GM12878 (cell line): ENCODE measurements at places on chromosomes 12 and 14.

DNA sequence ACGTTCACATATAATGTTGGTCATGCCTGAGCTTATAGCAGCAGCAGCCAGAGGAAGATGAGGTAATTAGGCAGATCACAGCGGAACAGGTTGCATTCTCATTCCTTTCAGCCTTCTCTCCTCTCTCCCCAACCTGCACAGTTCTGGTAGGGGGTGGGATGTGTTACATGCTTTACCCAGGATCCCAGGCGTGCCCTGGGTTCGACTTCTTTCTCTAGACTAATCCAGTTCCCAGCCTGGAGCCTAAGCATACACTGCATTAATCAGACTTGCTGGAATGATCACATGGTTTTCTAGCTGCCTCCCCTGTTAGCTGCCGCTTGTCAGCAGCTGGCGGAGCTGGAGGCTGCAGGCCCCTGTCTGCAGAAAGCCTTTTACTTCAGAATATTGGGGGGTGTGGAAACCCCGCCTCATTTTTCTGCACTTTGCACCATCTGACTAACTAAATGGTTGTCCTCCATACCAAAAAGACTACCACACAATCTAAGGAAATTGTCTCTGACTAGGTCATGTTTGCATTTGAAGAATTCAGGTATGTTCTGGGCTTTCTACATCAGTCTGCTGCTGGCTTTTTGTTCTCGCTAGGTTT lies 46.0 kb upstream of the EVL start:
- DNase-seq = no peak

DNA sequence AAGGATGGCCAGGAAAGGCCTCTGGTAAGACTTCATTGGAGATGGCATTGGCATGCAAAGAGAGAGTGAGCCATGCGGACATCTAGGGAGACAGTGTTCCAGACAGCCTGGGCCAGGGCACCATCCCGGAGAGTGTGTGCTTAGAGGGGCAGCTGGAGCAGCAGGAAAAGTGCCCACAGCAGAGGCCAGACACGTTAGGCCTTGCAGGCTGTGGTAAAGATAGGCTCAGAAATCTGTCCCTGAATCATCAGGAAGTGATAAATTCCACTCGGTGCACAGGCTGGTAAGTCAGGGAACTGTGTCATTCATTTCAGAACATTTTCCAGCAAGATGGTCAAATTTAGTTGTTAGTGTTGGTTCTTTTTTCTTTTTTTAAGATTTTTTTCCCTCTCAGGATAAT lies 8.8 kb downstream of the GALNT16 start:
- no peak for DNase-seq

- DNase-seq = no peak
Measured at GRCh38 chr12:123614531-123614930, 12.6 kb downstream of the DDX55 start.

- DNase-seq = no peak
Measured at GRCh38 chr12:76719171-76720041, 44.5 kb upstream of the ZDHHC17 start.

GRCh38 chr14:59337141-59337611 lies 128.0 kb downstream of the GPR135 start:
- no peak for DNase-seq

DNA sequence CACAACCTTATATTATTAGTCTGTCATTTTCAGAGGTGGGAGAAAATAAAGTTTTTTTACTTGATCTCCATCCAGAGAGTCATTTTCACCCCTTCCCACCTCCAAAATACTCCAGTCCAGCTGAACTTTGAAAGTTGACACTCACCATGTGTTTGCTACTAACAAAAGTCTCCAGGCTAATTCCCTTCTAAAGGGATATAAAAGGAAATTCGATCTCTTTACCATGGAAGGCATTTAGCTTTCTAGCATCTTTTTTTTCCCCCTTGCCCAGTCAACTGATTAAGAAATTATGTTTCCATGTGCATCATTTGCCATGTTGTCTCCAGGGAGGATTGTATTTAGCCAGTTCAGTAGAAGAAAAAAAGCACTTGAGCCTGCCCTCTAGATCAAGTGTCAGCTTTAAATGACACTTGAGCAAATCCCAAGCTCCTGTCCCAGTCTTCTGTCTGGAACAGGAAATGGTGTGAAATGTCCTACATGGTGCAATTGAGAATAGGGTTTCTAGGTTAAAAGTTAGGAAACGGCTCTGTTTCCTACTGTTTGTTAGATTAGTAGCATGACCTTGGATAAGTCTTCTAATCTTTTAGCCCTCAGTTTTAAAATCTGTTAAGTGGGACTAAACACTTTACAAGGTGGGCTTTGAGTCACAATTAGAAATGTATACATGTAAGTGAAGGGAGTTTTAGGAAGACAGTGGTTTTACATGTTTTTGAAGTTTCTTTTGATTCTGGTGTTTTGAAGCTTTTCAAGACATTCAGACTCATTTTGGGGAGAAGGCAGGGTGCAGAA lies 67.2 kb downstream of the GNS start:
- DNase-seq = no peak

- DNase-seq = no peak
Measured at GRCh38 chr12:28149279-28149678, 41.0 kb upstream of the CCDC91 start.

GRCh38 chr14:104227806-104228205 lies 89.4 kb downstream of the KIF26A start:
- DNase-seq = no peak

DNA sequence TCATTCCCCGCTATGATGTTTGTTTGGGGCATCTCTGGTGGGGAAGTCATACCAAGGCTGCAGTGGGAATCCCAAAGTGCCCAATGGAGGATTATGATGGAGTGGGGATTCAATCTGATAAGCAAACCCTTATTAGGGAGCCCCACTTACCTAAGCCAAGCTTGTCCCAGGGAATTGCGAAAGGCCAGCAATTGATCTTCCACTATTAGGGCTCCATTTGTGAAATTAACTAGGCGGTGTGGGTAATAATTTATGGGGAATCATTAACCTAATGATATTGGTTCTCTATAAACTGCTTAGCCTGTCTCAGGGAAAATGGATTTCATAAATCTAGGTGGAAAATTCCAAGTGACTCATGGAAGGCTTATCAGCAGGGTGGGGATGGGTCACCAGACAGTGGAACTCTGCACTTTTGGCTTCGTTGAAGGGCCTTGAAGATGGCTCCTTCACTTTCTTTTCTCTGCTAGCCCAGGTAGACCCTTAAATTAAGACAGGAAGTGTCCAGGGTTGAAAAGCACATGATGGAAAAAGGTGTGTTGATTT lies 113.0 kb upstream of the WSCD2 start:
- no peak for DNase-seq

GRCh38 chr14:77920312-77920711 lies 120.4 kb downstream of the ADCK1 start:
- DNase-seq = no peak

- DNase-seq = no peak
Measured at GRCh38 chr14:47220096-47220495, 455.3 kb downstream of the MDGA2 start.

DNA sequence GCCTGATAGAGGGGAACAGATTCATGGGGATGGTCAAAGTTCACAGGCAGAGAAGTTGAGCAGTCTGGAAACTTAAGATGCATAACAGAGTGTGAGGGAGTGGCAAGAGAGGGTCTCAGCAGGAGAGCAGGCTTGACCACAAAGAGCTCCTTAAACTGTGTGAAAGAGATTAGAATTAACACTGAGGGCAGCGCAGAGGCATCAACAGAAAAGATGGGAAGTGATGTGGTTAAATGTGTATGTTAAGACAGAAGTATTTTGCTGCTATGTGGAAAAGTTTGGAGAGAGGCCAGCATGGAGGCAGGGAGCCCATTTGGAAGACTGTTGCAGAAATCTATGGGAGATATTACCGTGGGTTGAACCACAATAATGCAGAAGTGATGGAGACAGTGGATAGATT lies 122.7 kb upstream of the LMNTD1 start:
- DNase-seq = no peak

DNA sequence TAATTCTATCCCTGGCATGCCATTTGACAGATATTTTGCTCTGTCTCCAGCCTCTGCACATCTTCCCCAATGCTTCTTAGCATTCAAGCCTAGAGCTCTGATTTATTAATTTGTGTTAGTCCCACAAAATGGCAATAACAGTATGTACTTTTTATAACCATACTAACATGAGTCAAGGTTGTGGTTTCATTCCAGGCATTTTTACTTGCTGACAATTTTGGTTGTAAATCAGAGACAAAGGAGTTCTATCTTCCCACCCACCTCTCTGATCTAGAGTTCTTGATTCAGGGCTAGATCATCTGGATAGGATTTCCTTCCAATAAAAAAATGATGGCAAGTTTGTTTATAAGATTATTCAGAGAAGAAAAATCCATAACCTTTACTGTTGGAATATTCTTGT lies 18.5 kb upstream of the CISTR start:
- no peak for DNase-seq

GRCh38 chr12:52199294-52199919 lies 7.6 kb upstream of the KRT80 start:
- no peak for DNase-seq

DNA sequence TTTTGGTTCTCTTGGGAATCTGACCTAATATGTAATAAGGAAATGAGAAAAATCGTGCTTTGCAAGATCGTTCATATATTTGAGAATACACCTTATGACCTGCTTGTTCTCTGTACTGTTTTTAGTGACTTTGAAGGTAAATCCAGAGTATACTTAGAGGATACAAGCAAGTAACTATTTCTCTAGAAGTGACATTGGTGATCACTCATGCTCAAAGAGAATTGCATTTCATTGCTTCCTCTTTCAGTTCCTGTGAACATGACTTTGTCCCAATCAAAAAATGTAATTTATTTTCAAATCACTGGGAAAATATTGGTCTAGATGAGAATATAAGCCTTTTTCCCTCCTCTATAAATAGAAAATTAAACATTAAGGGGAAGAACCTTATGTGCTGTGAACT lies 2.7 kb downstream of the KTN1 start:
- DNase-seq = no peak

DNA sequence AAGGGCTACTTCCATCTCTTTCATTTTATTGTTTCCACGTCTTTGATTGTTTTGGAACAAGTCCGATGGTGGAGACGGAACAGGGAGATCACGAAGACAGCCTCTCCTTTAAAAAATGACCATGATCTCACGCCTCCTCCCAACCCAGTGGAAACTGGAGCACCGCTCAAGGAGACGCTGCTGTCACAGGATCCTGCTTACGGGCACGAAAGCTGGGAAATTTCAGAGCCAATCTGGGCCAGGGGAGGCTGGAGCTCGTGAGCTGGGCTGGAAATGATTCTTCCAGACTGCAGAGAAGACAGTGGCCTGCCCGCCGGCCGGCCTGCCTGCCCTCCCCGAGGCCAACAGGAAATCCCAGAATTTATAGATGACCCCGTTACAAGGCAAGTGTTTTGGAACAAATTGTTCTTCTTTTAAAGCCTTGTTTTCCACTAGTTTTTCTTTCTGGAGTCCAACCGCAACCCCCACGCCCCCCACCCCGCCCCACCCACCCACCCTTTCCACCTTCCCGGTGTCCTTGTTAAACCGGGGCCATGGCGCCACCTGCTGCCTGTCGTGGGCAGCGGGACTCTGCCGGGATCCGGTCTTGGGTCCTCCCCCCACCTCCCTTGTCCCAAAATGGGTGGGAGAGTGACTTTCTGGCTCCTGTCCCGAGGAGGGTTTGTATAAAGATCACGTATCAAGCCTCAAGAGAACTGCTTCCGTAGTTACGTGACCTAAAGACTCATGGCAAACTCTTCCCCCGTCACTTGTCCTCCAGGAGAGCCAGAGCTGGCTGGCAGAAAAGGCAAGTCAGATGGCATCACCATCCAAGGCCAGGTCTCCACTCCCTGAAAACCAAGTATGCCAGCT lies 40.3 kb downstream of the MAP1LC3B2 start:
- peak; percentile 7 for DNase-seq

- peak; percentile 21 for DNase-seq
Measured at GRCh38 chr12:54603173-54603814, 14.8 kb upstream of the PPP1R1A start.

- DNase-seq = no peak
Measured at GRCh38 chr12:95790033-95790916, at the start of gene NTN4. Gene NTN4 (minus strand): TSS chr12:95790764. CDS start chr12:95790309, 455 bp downstream.

DNA sequence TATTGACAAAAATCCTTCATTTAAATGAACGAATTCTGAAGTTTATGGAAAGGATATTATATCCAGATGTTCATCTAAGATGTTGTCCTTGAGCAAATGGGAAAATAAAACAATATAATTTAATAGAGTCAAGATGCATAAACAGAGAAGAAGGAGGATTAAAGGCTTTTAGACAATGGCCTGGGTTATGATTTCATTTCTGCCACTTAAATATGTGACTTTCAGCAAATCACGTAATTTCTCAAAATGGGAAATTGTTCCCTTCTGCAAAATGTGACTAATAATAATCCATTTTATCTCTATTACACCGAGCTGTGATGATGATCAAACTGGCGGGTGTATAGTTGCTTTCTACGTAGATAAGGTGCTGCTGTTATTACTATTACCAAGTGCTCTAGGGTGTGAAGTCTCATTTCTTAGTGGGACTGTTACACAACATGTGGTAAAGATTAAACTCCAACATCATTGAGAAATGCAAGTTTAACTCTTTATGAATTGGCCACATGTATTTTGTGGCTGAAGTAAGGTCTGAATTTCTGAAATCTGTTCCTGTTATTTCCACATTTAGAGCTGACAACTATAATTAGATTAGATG lies 157.0 kb downstream of the MYRFL start:
- no peak for DNase-seq

GRCh38 chr14:37791384-37792036 lies 196.1 kb downstream of the TTC6 start:
- no peak for DNase-seq

- no peak for DNase-seq
Measured at GRCh38 chr14:101257551-101257950, 303.7 kb upstream of the DIO3 start.

DNA sequence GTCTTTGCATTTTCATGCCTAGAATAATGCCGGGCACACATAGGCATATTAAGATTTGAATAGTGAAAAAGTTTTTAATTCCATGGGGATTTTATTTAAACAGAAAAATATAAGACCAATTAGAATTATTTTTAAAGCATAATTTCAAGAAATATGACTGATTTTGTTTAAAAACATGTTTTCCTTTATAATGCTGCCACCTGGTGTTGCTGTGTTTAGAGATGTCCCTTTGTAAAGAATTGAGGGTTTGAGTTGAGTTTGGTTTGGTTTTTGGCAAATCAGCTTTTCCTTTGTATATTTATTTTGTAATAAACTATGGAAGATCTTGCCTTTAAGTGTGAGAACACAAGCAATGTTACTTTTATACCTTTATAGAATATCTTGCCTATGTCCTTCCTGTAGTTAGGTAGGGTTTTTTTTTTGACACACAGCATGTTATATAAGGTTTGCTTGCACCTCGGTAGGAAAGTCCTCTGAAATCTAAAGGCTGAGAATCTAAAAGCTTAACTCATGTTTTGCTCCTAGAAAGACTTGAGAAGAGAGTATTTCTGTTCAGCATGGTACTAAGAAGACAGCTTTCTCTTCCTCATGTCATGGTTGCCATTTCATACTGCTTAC lies 31.4 kb upstream of the SNAPC1 start:
- no peak for DNase-seq

- no peak for DNase-seq
Measured at GRCh38 chr12:15638231-15638630, 151.0 kb downstream of the EPS8 start.

DNA sequence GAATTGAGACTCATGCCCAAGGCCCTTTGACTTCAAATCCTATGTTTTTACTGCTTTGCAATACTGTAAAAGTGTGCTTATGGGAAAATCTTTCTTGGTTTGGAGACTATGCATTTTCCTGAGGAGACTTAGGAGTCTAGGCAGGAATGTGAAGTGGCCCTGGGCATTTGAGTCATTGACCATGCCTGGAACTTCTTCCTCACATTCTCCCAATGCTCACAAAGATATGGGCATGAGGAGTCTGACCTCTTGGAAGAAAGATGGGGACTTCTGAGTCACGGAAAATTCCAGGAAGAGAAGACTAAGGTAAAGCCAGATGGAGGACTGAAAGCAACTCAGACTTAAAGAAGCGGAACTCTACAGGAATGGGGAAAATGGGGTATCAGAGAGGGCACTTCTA lies 38.2 kb upstream of the ZNF641 start:
- no peak for DNase-seq
